NCI-H2081 (cell line): ENCODE measurements at places on chromosomes 4 and X.

GRCh38 chrX:132940727-132941327 lies 17.6 kb downstream of the HS6ST2 start:
- DNase-seq = no peak

DNA sequence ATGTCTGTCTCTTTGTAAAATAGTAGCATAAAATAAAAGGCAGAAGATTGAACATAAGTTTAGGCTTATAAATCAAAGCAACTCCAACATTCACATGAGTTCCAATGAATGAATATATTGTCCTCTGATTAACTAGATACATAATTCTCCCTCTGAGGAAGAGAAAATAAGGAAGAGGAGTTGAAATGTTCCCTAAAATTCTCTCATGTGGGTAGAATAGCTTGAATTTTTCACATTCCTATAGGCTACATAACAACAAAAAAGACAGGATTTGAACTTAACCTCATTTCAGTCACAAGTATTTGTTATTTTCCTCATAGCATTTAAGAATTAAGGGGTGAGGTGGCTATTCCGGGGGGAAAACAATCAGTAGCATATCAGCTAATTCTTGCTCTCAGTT lies 462.4 kb upstream of the NDST4 start:
- no peak for DNase-seq

DNA sequence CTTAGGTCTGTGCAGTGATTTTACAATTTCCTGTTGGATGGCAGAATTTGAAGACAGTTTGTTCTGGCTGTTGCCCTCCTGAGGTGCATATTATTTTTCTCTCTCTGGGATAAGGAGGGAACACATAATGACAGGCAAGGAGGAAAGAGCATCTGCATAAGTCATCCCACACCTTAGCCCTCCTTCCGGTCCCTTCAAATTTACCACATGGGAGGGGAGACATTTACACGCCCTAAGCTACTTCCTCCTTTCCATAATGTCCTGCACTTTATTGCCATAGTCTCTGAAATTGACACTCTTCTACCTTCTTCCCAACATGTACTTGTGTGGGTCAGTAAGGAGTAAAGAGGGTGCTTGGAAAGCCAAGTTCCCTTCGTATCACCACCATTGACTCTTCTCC lies 13.9 kb downstream of the SMPX start:
- no peak for DNase-seq

DNA sequence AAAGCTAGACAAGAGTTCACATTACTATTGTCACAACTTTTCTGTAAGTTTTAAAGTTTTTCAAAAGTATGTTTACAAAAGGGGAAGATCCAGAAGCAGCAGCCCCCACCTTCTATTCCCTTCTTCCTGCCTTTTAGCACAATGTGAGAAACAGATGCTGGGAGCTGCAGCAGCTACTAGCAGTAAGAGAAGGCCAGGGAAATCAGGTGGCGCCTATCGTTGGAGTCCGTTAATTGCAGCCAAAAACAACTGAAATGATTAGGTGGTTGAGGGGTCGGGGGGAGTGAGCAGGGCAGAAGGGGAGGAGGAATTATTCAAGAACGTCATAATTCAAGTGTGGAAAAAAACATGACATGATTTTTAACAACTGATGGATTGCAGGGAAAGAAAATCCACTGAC lies 27.4 kb downstream of the FRYL start:
- DNase-seq = no peak

GRCh38 chrX:66919280-66919832 lies 280.5 kb upstream of the EDA2R start:
- DNase-seq = no peak

GRCh38 chrX:10854594-10854993 lies 234.2 kb upstream of the MID1 start:
- no peak for DNase-seq

DNA sequence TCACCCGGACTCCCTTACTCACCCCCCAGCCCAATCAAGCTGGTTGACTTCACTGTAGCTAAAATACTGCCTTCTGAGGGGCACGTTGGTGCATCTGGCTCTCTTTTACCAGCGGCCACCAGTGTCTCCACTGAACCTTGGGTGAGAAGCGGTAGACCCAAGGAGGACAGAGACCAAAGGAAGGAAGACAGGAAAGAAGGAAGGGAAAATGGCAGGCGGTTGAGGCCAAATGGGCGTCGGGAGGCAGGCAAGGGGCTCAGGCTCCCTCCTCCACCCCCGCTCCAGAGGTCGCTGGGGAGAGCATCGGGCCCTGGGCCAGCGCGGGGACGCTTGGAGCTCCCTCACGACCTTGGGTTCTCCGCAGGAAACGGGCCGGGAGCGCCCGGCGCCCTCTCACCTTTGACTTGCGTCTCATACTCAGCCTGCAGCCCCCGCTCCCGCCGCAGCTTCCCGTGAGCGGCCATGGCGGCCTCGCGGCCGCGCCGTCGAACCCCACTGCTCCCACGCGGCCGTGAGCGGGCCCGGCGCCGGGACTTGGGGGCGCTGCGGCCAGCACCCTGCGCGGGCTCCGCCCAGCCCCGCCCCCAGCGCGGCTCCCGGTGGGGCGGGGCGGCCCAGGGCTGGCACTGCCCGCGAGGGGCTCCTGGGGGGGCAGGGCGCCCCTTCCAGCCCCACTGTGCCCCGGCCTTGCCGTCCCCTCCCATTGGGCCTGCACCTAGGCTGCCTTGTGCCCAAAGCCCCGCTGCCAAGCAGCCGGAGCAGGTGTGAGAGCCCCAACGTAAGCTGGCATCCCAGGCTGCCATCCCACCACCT lies at the start of gene ARHGAP4:
Gene ARHGAP4 (minus strand): TSS at position 526 of the 813 bp plus-strand sequence. CDS start 62 bp downstream, at position 464.
- DNase-seq = no peak

GRCh38 chr4:184251670-184251980 lies 34.0 kb upstream of the ENPP6 start:
- DNase-seq = no peak

DNA sequence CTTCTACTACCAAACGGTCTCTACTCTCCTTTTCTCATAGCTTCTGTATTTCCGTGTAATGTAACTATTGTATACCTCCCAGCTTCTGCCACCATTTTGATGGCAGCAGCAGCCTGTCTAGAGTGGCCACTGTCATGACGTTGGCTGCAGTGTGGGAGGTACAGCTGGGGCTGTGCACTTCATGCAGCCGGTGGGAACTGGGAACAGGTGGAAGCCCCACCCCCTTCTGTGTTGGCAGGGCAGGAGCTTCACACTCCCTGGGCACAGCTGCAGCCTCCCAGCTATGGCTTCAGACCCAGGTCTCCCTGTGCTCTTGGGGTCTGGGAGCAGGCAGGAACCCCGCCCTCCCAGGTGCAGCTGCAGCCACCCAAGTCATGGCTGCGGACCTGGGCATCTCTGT lies 49.8 kb upstream of the SEC24B start:
- DNase-seq = no peak

- no peak for DNase-seq
These were observed 9.8 kb upstream of the DCLK2 start for GRCh38 chr4:150068300-150068960.

- no peak for DNase-seq
These were observed 2.3 kb upstream of the MAB21L2 start for GRCh38 chr4:150579551-150580234.

GRCh38 chr4:172648471-172648870 lies 520.1 kb upstream of the GALNT7 start:
- no peak for DNase-seq

GRCh38 chr4:19375931-19376330 lies 875.8 kb upstream of the SLIT2 start:
- DNase-seq = no peak

DNA sequence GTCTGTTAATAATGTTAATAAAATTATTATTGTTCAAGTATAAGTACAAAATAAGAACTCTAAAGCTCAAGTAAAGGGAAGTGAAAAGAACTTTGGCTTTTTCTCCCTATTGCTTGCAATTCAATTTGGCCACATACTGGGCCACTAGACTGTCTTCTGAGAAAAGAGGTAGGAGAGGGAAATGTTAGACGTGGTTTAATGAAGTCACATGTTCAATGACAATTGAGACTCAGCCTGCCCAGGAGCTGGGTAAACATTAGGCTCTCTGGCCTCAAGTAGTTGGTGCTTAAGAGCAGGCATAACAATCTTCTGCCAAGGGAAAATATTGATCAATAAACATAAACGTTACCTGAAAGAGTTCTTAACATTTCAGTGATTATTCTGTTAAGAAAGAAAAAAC lies 15.1 kb upstream of the PRSS12 start:
- DNase-seq = no peak

DNA sequence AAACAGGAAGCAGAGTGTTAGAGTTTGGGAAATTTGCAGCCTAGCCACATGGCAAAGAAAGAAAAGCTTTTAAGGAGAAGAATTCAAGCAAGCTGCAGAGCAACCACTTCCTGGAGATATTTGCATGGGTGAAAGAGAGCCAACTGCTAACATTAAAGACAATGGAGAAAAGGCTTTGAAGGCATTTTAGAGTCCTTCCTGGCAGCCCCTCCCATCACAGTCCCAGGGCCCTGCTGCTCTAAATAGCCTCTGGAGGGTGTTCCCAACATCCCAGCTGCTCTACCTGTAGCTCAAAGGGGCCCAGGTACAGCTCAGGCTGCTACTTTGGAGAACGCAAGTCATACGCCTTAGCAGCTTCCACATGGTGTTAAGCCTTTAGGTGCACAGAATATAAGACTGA lies 235.9 kb upstream of the FMR1 start:
- DNase-seq = no peak

GRCh38 chr4:23768541-23768940 lies 121.3 kb downstream of the PPARGC1A start:
- DNase-seq = no peak

- no peak for DNase-seq
These were observed 1.9 kb downstream of the SHOX start for GRCh38 chrX:632366-633042.

DNA sequence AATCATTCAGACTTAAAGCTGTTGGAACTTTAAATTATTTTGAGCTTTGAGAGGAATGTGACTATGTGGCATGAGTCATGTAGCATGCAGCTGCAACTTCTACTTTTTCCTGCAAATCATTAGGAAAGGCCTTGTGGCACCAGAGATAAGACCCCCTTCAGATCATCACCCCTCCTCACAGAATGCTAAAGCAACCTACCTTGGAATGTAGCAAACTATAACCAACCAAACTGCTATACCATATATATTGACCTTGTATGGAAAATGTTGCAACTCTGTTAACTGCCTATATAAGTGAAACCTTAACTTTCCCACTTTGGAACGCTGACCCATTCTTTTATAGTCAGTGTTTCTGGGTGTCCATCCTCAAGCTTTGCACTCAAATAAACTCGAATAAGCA lies 32.0 kb downstream of the ATXN3L start:
- no peak for DNase-seq

DNA sequence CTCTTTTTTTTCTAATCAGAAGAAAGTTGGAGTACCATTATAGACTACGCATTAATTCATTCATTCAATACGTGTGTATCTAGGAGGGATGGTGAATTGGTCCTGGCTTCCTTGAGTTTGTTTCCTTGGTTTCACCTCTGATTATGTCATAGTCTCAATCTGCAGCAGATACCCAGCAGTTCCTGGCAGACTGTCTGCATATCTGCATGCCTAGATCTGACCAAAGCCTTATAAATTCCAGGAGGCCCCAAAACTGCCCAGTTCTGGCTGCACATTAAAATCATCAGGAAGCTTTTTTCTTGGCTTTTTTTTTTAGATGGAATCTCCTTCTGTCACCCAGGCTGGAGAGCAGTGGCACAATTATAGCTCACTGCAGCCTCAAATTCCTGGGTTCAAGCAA lies 27.2 kb upstream of the SLC34A2 start:
- no peak for DNase-seq

- peak; percentile 72 for DNase-seq
These were observed 338.1 kb downstream of the BCOR start for GRCh38 chrX:39759526-39760224.

DNA sequence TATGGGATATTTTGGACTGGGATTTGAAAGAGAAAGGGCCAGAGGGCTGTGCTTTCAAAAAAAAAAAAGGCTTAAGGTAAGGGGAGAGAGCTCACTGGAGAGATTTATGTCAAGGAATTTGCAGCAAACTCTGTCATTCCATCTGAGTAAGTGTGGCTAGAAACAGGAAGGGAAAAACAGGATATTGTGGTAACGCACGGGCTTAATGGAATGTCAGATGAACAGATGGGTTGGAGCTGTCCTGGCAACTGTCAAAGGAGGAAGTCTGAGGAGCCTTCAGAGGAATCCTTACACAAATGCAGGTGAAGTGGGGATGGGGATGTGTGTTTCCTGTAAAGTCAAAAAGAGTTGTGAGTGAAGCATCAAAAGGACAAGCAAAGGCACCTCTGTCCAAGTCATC lies 15.1 kb upstream of the NKX3-2 start:
- DNase-seq = no peak
